ENCODE measurements at places on chromosomes 3 and 15. TPM values are rescaled to one million over a fixed set of nuclear protein-coding genes. Genes with fewer than 3 reads are reported as not detected.
A peak's percentile ranks its signal among the peaks of the same experiment; 100 is the strongest.

DNA sequence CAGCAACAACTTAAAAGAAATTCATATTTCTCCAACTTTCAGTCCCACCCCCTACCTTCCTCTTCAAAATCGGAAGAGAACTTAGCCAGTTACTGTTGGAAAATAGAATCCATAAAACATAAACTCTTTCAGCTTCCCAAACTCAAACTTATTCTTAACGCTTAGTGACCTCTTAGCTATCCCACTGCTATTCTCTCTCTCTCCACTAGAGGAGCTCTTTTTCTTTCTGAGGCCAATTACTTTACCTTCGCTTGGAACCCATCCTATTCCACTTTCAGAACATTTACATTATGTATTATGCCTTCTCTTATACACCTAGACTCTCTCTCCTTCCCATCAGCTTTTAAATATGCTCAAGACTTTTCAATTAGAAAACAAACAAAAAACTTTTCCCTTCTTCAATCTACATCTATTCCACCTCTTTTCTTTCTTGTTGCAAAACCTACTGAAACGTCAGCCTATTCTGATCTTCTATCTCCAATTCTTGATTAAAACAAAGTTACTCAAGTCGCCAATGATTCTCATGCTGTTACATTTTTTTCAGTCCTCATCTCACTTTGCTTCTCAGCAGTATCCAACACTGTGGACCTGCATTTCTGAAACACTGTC is 13.4 kb upstream of the GHSR start:
- DNase-seq: no peak

DNA sequence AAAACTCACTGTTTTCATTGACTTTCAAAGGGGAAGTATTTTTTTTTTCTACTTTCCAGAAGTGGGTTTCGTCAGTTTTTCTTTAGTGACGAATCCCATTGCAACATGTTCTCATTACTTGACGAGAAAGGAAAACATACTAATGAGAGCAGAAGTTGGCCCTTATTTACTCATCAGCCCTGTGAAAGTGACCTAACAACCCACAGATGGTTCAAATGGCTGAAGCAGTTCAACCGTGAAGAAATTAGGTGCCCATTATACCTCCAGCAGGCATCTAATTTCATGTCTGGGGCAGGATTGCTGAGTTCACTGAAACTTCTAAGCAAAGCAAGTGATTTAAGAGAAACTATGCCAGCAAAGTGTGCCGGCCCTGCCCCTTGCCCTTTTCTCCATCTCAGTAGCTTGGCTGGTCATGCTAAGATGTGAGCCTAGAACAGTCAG is 9.0 kb downstream of the AQP9 start:
- DNase-seq: no peak

DNA sequence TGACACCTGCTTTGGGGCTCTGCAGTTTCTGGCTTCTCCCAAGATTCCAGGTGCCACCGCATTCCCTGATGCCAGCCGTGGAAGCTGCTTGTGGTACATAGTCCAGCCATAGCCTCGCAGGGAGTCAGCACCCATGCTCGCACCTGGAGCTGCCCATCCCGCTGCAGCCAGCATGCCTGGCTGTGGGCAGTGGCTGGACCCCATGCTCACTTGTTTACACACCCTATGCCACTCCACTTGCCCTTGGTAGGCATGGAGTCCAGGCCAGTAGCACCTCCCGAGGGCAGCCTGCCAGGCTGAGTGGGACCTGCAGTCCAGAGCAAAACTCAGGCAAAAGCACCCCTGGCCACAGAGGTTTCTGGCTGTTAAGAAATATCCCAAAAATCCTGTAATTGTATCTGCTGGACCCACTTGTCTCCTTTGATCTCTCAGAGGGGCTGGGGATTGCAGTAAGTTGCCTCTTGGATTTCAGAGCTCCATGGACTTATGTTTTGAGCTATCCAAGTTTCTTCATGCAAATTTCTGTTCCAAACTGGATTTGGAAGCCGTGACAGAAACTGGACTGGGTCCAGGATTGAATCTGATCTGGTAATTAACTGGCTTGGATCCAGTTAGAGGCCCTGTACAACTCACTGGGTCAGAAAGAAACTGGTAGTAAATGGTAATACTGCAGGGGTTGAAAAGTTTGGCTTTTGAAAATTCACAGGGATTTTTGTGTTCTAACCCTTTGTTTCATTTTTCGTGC is 149.3 kb downstream of the FMN1 start:
- DNase-seq: no peak

GRCh38 chr3:4589475-4590097 is 96.4 kb downstream of the ITPR1 start:
- no peak for DNase-seq

GRCh38 chr3:73024836-73025235 is 28.2 kb downstream of the PPP4R2 start:
- DNase-seq: no peak

- peak; percentile 99 for DNase-seq
Measured at GRCh38 chr15:90233387-90234095, at the start of gene CIB1. TSS of gene CIB1 (minus strand) at chr15:90233941. CDS start at chr15:90233885, 56 bp downstream.

GRCh38 chr15:58698887-58699641 is 50.4 kb downstream of the ADAM10 start:
- DNase-seq: no peak

GRCh38 chr3:20186600-20187004 is 596 bp upstream of the SGO1 start:
- DNase-seq: no peak

XCR1 gene
- not detected for total RNA-seq

DNA sequence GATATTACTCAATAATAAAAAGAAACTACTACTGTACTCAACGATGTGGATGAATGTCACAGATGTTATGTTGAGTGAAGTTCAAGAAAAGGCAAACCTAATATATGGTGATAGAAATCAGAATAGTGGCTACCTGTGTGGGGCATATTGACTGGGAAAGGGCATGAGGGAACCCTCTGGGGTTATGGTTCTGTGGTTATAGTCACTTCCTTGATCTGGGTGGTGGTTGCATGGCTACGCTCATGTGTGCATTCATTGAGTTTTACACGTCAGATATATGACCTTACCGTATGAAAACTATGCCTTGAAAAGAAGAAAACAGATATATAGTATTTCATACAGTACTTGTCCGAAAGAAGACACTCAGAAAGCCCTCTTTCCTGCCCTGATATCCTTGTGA is 331.0 kb upstream of the LRRFIP2 start:
- no peak for DNase-seq

IRAK2 gene
- total RNA-seq: 78.4 TPM

C3orf85 gene
- not detected for total RNA-seq

GRCh38 chr15:94125698-94126097 is 105.7 kb upstream of the MCTP2 start:
- no peak for DNase-seq

- DNase-seq: no peak
Measured at GRCh38 chr15:32851572-32851971, 133.8 kb downstream of the GREM1 start.

PRSS50 gene
- total RNA-seq: not detected

GRCh38 chr15:95284492-95284891 is 1046.0 kb upstream of the NR2F2 start:
- no peak for DNase-seq

- no peak for DNase-seq
Measured at GRCh38 chr15:80768158-80768557, 11.0 kb upstream of the CEMIP start.

- no peak for DNase-seq
Measured at GRCh38 chr3:57805674-57806073, 49.6 kb downstream of the SLMAP start.

- no peak for DNase-seq
Measured at GRCh38 chr3:112639455-112640225, 1.3 kb downstream of the CCDC80 start.

ULK3 gene
- total RNA-seq: 74.7 TPM

GRCh38 chr3:118472586-118472985 is 562.1 kb downstream of the IGSF11 start:
- no peak for DNase-seq

Data from natural killer cell treated with Interleukin-12 subunit alpha and Interleukin-12 subunit beta and Interleukin-15 and Interleukin-18, amount 100 ng/mL, for 72 hours (primary cell).